ENCODE measurements at places on chromosomes 5 and 9. TPM values are rescaled to one million over a fixed set of nuclear protein-coding genes. Genes with fewer than 3 reads are reported as not detected.

Gene BARHL1
- polyA plus RNA-seq = not detected

Gene OR13C2
- not detected for polyA plus RNA-seq

Gene GRXCR2
- not detected for polyA plus RNA-seq

Gene TNC
- polyA plus RNA-seq = not detected

Gene PCDHB5
- not detected for polyA plus RNA-seq

Gene TLX3
- not detected for polyA plus RNA-seq

Gene LHX2
- not detected for polyA plus RNA-seq

Gene SMIM32
- polyA plus RNA-seq = not detected

Gene PTPRD
- polyA plus RNA-seq = not detected

DNA sequence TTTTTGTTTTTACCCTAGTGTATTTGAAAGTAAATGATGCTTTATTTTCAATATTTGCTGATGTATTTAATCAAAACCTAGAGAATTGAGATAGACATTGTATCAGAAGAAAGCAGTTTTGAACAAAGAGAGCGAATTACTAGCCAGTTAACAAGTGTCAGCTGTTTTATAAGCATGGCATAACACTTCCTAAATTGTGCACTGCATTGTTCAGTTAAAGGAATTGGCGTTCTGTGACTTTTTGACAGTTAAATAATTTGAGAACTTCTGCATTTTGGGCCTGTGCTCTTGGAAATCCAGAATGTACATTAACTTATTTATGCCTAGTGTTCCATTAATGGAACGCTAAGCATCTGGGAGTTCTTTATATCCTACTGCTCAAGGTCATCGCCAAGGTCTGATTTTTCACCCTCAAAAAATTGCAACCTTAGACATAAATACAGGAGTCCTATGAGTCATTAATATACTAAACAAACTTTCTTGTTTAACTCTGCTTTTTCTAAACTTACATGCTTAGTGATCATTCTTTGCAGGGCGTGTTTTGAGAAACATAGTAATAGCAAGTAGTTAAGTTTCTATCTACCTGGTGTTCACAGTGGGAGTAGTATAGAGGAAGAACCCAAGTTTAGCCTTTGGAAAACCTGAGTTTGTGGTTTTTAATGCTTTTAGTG lies 31.1 kb downstream of the RASA1 start:
- no peak for DNase-seq
- H3K27me3 ChIP-seq = no peaks in the 10 kb centered on the region
- peaks cover 16% of the 10 kb centered on the region for H3K36me3 ChIP-seq

GRCh38 chr9:7129391-7129790 lies 371.6 kb downstream of the KDM4C start:
- H3K27ac ChIP-seq = no peak overlapping the region
- H3K27me3 ChIP-seq = no peaks in the 10 kb centered on the region
- DNase-seq = no peak
- peaks cover 3% of the 10 kb centered on the region for H3K4me1 ChIP-seq
- no peak overlapping the region for H3K4me3 ChIP-seq

DNA sequence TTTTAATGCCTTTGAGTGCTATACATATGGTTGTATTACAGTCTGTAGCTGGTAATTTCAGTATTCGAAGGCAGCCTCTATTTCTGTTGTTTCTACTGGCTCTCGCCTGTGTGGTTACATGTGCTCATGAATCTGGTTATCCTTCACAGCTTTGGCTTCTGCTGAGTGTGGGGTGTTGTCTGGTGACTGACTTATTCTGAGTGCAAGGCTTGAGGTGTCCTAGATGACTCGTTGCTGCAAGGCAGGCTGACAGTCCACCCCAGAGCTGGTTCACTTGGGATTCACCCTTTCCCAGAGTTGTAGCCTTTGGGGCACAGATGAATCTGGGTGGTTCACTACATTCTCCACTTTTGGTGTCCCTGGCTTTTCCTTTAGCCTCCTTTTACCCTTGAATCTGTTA lies 41.4 kb downstream of the PDE8B start:
- H3K27me3 ChIP-seq = peaks cover 8% of the 10 kb centered on the region
- H3K4me1 ChIP-seq = no peaks in the 10 kb centered on the region
- H3K4me3 ChIP-seq = no peak overlapping the region
- no peaks in the 10 kb centered on the region for H3K36me3 ChIP-seq
- no peak overlapping the region for H3K27ac ChIP-seq

DNA sequence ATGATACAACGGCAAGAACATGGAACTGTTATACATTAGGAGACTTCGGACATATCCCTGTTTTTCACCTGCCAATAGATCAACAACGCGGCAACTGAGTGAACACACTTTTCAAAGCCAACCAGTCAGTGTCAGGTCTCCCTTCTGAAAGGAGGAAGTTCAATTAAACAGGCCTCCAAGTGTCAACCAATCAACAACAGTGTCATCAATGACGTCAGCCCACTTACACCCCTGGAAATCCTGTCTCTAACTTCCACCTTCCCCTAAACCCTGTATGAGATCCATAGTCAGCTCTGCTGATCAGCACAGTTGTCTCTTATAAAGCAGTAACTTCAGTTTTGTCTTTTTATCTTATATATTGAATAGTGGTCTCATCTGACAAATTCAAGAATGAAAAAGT lies 36.6 kb downstream of the DMRT3 start:
- H3K4me3 ChIP-seq = no peak overlapping the region
- H3K36me3 ChIP-seq = no peaks in the 10 kb centered on the region
- H3K27ac ChIP-seq = no peak overlapping the region
- H3K27me3 ChIP-seq = peaks cover 21% of the 10 kb centered on the region
- H3K4me1 ChIP-seq = peaks cover 6% of the 10 kb centered on the region
- no peak for DNase-seq

GRCh38 chr5:78879516-78879915 lies 105.6 kb downstream of the ARSB start:
- H3K27ac ChIP-seq = no peak overlapping the region
- no peaks in the 10 kb centered on the region for H3K4me1 ChIP-seq
- H3K36me3 ChIP-seq = no peaks in the 10 kb centered on the region
- H3K27me3 ChIP-seq = no peaks in the 10 kb centered on the region
- no peak for DNase-seq

DNA sequence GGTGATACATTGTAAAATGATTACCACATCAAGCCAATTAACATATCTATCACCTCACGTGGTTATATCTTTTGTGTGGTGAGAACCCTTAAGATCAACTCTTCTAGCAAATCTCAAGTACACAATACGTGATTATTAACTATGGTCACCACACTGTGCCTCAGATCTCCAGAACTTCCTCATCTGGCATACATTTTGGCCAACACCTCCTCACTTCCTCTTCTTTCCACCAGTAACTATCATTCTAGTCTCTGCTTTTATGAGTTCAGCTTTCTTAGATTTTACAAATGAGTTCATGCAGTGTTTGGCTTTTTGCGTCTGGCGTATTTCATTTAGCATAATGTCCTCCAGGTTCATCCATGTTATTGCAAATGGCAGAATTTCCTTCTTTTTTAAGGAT lies 35.8 kb downstream of the PRKACG start:
- H3K27me3 ChIP-seq = no peaks in the 10 kb centered on the region
- H3K36me3 ChIP-seq = no peaks in the 10 kb centered on the region
- DNase-seq = no peak

GRCh38 chr5:7533941-7534340 lies 138.0 kb downstream of the ADCY2 start:
- H3K27me3 ChIP-seq = peaks cover 8% of the 10 kb centered on the region
- DNase-seq = no peak
- H3K27ac ChIP-seq = no peak overlapping the region
- H3K36me3 ChIP-seq = no peaks in the 10 kb centered on the region
- no peaks in the 10 kb centered on the region for H3K4me1 ChIP-seq
- H3K4me3 ChIP-seq = no peak overlapping the region

DNA sequence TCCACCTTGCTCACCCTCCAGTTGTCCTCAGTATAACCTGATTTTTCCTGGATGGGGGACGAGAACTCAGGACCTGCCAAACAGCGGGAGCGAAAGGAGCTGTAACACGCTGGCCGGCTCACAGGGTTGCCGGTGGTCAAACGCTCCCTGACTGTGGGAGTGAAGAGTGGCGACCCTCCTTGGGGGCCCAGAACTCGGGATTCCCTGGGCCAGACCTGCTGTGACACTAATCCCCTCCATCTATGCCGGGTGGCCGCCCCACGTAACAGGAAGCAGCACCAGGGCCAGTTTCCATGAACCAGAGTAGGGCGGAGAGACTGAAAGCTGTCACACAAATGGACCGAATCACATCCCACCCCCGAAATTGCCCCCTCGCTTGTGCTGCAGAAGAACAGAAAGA lies 1809.2 kb upstream of the ACO1 start:
- no peak overlapping the region for H3K27ac ChIP-seq
- no peaks in the 10 kb centered on the region for H3K36me3 ChIP-seq
- no peak overlapping the region for H3K4me3 ChIP-seq
- no peaks in the 10 kb centered on the region for H3K27me3 ChIP-seq

DNA sequence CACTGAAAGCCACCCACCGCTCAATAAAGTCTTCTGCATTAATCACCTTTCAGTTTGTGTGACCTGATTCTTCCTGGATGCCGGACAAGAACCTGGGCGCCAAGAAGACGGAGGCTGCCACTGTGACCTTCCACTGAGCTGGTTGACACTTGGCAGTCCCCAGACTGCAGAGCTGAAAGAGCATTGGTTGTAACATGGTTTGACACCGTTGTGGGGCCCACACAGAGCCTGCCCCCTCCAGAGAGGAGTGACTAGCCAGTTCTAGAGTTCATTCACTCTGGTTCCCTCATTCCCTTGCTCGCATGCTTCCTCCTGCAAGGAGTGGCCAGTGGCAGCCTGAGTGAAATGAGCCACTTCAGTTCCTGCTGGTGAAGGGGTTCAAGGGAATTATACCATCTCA lies 86.2 kb upstream of the ANXA1 start:
- DNase-seq = no peak
- H3K4me1 ChIP-seq = no peaks in the 10 kb centered on the region
- H3K27ac ChIP-seq = no peak overlapping the region
- no peak overlapping the region for H3K4me3 ChIP-seq
- H3K36me3 ChIP-seq = no peaks in the 10 kb centered on the region

DNA sequence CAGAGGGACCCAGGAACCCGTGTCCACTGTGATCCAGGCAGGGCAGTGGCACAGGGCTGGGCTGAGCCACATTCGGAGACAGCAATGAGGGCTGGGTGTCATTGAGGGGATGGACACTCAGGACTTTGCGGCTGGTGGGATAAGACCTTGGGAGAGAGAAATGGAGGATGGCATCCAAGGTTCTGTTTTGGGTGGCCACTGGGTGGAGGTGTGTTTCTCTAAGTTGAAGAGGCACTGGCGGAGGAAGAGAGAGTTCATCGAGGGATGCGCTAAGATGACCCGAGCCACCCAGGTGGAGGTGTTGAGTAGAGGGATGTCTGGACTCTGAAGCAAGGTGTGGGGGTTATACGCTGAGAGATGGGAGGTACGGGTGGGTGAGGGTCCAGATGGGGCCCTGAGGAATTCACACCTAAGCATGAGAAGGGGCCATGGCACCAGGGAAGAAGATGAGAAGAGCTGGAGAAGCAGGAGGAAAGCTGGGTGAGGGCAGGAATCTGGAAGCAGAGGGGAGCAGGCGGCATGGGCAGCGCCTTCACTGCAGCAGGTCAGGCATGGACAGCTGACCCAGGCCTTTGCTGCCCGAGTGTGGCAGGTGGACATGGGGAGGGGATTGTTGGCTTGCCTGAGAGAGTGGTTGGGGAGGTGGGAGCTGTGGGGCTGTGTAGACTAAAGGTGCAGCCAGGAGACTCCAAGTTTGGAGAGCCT lies 2.5 kb upstream of the SLC25A48 start:
- DNase-seq = no peak
- peaks cover 54% of the 10 kb centered on the region for H3K27me3 ChIP-seq
- no peak overlapping the region for H3K27ac ChIP-seq

All from naive thymus-derived CD8-positive, alpha-beta T cell (primary cell).